AG20443 (cell line): ENCODE measurements at places on chromosomes 2 and 18.

- DNase-seq: no peak
Measured at GRCh38 chr2:110865188-110865587, 132.8 kb downstream of the ACOXL start.

DNA sequence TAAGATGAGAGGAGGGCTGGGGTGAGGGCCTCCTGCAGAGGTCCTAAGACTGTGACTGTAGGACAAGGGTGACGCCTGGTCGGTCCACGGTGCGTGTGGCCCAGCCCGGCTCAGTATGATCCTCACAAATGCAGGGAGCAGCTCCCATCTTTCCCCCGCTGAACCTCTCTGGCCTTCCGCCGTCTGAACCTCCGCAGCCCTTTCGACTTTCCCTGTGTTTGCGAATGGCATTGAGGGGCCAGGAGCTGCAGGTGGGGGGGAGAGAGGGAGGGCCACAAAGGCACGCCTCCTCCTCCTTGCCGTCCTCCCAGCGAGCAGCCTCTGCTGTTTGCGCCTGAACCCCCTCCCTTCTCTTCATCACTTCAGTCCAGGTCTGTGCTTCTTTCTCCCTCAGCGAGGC, 68.6 kb upstream of the PXDN start:
- DNase-seq: no peak

GRCh38 chr2:49053156-49053555, 101.2 kb downstream of the FSHR start:
- DNase-seq: no peak

DNA sequence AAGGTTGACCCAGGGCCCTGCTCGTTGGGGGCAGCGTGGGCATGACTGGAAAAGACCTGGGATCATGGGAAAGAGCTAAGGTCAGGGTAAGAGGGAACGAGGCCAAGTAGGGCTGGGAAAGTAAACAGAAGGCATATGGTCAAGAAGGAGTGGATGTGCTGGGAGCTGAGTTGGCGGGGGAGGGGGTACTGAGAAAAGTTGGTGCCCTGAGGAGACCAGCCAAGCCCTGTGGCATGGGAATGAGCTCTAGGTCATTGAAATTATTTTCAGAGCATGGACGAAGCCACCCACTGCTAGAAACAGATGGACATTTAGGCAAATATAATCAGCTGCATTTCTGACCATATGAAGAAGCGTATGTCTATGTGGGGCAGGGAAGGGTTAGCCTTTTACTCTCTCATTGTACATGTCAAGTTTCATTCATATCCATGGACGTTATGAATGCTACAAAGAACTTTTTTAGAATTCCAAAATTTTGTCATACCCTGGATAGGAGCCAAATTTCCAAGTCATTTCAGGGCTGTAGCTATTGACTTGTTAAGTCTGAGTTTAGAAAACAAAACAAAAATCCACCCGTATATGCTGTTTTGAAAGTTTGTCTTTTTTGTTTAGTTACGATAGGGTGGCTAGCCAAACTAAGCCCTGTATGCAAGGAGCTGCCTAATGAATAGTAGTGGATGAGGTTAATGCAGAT, 19.1 kb downstream of the MAPRE2 start:
- no peak for DNase-seq

DNA sequence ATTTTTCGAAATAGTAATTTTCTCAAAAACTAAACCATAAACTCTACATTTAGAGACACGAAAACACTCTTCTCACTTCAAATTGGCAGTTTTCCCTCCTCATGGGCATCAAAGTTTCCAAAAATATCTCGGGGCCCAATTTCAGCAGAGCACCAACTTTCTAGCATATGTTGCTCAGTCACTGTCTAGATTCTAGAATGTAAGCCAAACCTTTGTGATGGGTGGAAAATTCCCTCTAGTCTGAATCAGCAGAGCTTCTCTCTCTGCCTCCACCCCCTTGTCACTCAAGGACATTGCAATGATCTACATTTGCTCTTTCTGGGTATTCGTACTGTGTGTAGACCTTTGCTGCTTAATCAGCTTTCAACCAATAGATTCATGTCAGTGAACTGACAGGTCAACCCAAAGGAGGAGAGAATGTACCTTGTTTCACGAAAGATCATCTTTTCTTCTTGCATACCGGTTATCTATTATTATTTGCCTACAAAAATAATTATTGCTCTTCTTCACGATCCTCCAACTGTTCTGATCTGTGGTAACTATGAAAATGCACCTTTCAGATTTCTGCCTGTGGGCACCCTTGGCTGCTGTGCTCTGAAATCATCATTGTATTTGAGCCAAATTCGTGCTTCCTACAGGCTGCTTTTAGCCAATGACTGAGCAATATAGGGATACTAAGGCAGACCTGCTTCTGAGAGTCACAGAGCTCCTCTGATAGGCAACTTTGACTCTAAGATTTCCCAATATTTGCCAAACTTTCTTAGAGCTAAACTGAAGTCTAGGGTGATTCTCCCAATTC, 38.7 kb upstream of the GLS start:
- peak; percentile 75 for DNase-seq

- DNase-seq: no peak
Measured at GRCh38 chr2:180208841-180209240, 201.7 kb upstream of the CWC22 start.

DNA sequence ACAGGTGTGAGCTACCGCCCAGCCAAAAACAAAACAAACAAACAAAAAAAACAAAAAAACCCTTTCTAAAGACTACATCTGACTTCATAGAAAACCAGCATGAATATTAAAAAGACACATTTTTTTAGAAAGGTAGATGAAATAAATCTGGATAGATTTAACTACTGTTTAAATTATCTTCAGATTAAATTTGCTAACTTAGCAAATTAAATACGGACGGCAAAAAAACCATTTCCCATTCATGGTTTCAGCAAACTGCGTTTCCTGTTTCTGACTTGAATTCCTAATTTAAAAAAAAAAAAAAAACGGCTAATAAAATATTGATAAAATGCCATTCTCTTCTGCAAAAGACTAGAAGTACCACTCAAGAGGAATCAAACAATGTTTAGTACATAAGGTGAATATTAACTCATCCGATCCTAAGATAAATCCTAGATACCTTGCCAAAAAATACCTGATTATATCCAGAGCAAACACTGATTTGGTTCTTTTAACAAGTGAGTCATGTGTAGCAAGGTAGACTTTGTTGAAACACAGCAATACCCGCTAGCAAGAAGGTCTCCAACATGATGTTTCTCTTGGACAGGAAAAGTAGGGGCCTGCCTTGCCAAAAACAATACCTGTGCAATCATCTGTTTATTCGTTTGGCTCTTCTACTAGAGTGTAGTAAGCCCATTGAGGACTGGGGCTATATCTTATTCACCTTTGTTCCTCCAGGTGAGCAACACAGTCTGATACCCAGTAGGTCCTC, 96.2 kb downstream of the BARD1 start:
- DNase-seq: no peak
